A172 (cell line): ENCODE measurements at places on chromosomes 7 and 10. TPM values are rescaled to one million over a fixed set of nuclear protein-coding genes. Genes with fewer than 3 reads are reported as not detected.

The GJD4 gene
- not detected in 2 replicates for total RNA-seq

- no peak for DNase-seq
These were observed 144.6 kb upstream of the PLXNA4 start for GRCh38 chr7:132720835-132721234.

The RPEL1 gene
- 0.05 and 0.17 TPM in 2 replicates for total RNA-seq

The IDI2 gene
- total RNA-seq = not detected in 2 replicates

The RBM20 gene
- 0.24 and 0.46 TPM in 2 replicates for total RNA-seq

DNA sequence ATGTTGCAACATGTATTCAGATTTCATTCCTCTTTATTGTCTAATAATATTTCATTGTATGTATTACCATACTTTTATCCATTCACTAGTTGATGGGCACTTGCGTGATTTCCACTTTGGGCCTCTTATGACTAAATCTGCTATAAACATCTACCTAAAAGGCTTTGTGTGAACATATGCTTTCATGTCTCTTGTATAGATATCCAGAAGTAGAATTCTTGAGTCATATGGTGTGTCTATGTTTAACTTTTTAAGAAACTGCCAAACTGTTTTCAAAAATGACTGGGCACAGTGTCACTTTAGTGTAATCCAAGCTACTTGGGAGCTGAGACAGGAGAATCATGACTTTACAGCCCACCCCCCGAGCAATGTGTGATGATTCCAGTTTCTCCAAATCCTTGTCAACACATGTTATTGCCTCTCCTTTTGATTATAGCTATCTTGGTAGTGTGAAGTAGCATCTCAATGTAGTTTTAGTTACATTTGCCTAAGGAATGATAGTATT, 618.9 kb upstream of the C7orf33 start:
- DNase-seq = no peak

The FAM25A gene
- not detected in 2 replicates for total RNA-seq
